ENCODE measurements at places on chromosomes 5 and 9. TPM values are rescaled to one million over a fixed set of nuclear protein-coding genes. Genes with fewer than 3 reads are reported as not detected.

APBA1 gene
- 1.7 TPM for total RNA-seq

FGFR4 gene
- total RNA-seq: 52.8 TPM

TAS2R1 gene
- not detected for total RNA-seq

CLINT1 gene
- 79.1 TPM for total RNA-seq

CBY3 gene
- total RNA-seq: 1.6 TPM

DNA sequence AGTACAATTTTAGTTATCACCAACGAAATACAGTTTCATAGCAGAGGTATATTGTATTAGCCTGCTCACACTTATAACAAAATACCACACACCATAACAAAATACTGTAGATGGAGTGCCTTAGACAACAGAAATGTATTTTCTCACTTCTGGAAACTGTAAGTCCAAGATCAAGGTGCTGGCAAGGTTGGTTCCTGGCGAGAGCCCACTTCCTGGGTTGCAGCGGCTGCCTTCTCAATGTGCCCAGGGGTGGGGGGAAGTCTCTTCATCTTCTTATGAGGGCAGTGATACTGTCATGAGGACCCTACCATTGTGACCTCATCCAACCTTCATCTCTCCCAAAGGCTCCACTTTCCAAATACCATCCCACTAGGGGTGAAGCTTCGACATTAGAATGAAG, 30.5 kb upstream of the GADD45G start:
- no peaks in the 10 kb centered on the region for H3K4me1 ChIP-seq
- no peaks in the 10 kb centered on the region for H3K27me3 ChIP-seq
- no peak overlapping the region for H3K4me3 ChIP-seq

DNA sequence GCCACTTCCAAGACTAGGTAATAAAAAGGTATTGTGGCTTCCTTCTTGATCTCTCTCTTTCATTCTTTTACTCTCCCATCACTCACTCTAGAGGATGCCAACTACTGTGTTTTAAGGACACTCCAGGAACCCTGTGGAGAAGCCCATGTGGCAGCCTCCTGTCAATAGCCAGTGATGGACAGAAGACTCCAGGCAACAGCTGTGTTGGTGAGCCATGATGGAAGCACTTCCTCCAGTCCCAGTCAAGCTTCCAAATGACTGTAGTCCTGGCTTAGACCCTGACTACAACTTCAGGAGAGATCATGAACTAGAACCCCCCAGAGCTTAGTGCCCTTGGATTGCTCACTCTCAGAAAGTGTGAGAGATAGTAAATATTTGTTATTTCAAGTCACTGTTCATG, 123.9 kb downstream of the PPP2R2B start:
- DNase-seq: no peak
- no peaks in the 10 kb centered on the region for H3K27me3 ChIP-seq
- peaks cover 10% of the 10 kb centered on the region for H3K36me3 ChIP-seq
- H3K27ac ChIP-seq: no peak overlapping the region

- H3K4me3 ChIP-seq: no peak overlapping the region
- H3K36me3 ChIP-seq: peaks cover 22% of the 10 kb centered on the region
- DNase-seq: no peak
- H3K27me3 ChIP-seq: no peaks in the 10 kb centered on the region
- no peak overlapping the region for H3K27ac ChIP-seq
These were observed 28.6 kb downstream of the DDX31 start for GRCh38 chr9:132641216-132641615.

Data from H9 (cell line).